CD4-positive, alpha-beta T cell (primary cell): ENCODE measurements at places on chromosomes 5 and 9. TPM values are rescaled to one million over a fixed set of nuclear protein-coding genes. Genes with fewer than 3 reads are reported as not detected.

PRDM9 gene
- total RNA-seq: not detected

GPX3 gene
- total RNA-seq: not detected

ARL14EPL gene
- total RNA-seq: not detected

NOXA1 gene
- 6.7 TPM for total RNA-seq
